Femur (tissue), 1 donor: ENCODE measurements at places on chromosomes 3 and 15.

DNA sequence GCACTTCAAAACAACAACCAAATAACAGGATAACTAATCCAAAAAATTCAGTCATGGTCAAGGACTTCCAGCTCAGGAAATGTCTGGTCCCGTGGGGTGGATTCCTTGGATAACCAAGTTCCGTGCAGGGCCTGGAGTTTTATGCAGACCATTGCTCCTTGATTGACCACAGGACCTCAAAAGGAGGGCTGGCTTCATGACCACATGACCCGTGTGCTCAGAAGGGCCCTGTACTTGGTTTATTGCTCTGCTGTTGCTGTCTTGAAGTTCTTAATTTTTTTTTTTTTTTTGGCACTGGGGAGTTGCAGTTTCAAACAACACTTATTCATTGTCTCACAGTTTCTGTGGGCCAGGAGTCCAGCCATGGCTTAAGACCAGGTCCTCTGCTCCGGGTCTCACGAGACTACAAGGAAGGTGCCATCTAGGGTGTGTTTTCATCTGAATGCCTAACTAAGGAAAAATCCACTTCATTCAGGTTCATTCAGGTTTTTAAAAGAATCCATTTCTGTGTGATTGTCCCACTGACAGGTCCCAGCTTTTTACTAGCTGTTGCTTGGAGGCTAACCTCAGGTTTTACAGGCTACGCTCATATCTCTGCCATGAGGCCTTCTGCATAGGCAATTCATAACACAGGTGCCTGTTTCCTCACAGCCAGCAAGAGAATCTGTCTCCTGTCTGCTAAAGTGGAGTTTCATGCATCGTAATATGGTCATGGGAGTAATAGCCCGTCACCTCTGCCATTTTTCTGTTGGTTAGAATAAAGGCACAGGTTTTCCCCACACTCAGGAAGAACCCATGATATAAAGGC is 65.3 kb downstream of the FLNB start:
- no peak for DNase-seq

GRCh38 chr3:170180079-170180907 is 1.2 kb downstream of the PHC3 start:
- no peak for DNase-seq

GRCh38 chr3:193347521-193348501 is 30.7 kb downstream of the ATP13A5 start:
- no peak for DNase-seq

DNA sequence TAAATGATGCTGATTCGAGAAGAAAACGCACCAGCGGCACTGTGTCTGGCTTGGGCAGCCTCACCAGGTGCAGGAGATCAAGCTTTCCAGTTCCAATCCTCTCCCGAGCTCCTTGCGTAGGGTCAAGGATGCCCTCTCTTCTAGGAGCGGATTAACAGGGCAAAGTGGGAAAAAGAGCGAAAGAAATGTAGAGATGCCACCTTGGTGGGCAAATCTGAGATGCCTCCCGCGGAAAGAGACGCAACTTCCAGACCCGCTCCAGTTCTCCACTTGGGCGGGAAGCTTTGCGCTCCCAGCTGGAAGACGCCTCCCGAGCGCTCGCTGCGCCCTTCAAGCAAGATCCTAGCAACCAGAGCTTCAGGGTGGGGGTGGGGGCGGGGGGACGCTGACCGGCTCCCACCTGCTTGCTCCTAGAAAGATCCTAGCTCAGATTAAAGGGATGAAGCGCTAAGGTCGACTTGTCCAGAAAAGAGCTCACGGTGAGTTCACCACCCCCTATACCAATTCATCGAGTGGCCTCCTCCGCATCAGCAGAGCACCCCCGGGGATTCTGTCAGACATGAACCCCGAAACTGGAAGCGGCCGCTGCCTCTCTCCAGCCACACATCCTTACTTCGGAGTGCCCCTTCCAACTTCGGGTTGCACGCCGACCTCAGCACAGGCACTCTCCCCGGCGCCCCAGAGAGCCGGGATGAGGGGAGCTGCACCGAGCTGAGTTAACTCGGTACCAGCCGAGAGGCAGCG is 769 bp downstream of the TAFA4 start:
- DNase-seq = no peak

DNA sequence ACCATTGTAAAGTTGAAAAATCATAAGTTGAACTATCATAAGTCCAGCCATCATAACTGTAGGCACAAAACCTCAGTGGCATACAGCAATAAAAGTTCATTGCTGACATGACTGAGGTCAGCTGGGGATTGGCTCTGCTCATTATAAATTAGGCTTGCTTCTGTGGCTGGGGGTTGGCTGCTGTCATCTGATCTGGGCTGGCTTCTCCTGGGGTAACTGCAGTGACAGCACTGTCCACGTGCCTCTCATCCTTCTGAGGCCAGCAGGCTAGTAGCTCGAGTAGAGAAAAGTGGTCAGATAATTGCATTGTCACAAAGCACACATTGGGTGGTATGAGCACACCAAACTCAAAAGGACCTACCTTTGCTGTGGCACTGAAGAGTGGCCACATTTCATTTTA is 31.3 kb downstream of the CMTM7 start:
- DNase-seq = peak; percentile 50

- no peak for DNase-seq
These were observed 22.8 kb upstream of the DENND6A start for GRCh38 chr3:57715686-57716085.

GRCh38 chr15:90681056-90681455 is 36.1 kb upstream of the BLM start:
- DNase-seq = no peak

GRCh38 chr3:136788154-136788553 is 30.8 kb upstream of the SLC35G2 start:
- DNase-seq = no peak

- DNase-seq = peak; percentile 62
These were observed 14.2 kb upstream of the CLEC3B start for GRCh38 chr3:45011756-45012508.

DNA sequence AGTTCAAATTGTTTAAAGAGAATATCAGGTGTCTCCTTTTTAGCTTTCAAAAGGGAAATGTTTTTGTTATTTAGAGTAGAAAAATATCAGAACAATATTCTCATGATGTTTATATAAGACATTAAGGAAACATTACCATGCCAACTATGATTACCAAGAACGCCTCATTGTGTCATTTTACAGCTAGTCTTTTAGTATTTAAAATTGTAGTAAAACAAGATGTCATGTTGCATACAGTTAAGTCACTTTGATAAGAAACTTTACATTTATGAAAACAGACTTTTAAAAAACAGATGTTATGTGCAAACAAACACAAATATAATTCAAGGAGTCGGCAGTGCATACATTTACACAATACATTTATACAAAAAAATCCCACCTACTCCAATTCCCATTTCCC is 4.4 kb downstream of the PLSCR4 start:
- DNase-seq = no peak

- no peak for DNase-seq
These were observed 361 bp upstream of the LCMT2 start for GRCh38 chr15:43330780-43331087.

DNA sequence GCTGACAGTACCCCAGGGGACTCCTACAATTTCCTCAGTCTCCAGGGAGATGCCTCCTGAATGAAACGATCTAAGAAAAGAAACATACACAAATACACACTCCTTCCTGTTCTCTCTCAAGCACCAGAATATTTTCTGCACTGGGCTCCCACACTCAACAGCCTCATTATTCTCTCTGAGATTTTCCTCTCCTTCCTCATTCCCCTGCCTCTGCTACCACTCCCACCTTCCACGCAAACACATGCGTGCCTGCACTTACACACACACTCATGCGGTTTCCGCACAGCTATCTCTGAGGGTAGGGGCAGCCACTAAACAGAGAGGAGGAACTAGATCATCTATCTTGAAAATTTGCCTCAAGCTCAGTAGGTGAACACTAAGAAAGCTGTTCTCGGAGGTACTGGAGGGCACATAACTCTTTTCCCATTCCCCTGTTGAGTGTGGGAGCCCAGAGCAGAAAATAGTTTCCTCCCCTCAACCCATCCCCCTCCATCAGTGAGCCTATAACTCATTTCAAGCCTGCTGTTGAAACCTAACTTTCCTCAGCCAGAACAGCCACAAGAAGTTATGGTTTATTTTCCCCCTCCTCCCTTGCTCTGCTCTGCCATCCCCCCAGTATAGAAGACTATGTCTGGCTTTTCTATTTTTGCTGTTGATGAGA is 30.5 kb upstream of the TIPARP start:
- DNase-seq = no peak

- DNase-seq = no peak
These were observed 243.6 kb downstream of the ZIC1 start for GRCh38 chr3:147652651-147653366.

DNA sequence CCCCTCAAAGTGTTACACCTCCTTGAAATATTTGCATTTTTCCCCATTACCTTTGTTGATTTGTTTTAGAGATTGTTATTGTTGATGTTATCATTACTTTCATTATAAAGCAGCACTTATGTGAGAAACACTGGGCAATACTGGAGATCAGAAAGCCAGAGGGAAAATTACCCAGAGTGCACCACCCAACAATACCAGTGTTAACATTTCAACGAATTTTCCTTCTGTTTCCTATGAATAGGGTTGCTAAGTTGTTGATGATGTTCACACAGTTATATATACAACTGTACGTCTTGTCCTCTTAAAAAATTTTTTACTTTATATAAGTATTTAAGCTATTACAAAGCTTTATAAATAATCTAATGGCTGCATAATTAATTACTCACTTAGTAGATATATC is 173.6 kb upstream of the UMPS start:
- no peak for DNase-seq

- no peak for DNase-seq
These were observed 320 bp upstream of the ACAN start for GRCh38 chr15:88802991-88803240.

- no peak for DNase-seq
These were observed 29.6 kb downstream of the SEC61A1 start for GRCh38 chr3:128081846-128082245.

GRCh38 chr3:177174607-177175170 is 22.6 kb downstream of the TBL1XR1 start:
- no peak for DNase-seq

DNA sequence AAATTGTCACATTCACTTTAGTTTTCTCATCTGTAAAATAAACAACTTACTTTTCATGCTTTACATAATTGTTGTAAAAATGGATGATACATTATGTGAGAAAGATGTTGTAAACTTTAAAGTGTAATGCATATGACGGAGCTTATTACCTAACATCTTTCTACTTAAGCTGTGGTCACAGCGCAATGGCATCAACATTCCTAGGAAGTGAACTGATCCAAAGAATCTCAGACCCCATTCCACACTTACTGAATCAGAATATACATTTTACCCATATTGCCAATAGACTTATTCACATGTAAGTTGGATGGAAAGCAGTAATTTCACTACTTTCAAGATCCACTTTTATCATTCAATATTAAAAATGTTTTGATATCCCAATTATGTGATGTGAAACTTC is 497.5 kb downstream of the FGF12 start:
- no peak for DNase-seq

GRCh38 chr3:177284383-177284881 is 87.2 kb upstream of the TBL1XR1 start:
- peak; percentile 45 for DNase-seq

DNA sequence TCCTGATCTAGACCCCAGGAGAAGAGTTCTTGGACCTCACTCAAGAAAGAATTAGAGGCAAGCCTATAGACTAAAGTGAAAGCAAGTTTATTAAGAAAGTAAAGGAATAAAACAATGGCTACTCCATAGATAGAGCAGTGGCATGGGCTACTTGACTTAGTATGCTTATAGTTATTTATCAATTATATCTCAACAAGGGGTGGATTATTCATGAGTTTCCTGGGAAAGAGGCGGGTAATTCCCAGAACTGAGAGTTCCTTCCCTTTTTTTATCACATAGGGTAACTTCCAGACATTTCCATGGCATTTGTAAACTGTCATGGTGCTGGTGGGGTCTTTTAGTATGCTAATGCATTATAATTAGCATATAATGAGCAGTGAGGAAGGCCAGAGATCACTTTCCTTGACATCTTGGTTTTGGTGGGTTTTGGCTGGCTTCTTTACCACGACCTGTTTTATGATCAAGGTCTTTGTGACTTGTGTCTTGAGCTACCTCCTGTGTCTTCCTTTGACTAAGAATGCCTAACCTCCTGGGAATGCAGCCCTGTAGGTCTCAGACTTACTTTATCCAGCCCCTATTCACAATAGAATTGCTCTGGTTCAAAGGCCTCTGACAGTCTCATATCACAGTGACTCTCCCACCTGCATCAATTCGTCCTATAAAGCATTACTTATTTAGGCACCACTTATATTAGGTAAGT is 35.3 kb upstream of the PLSCR2 start:
- DNase-seq = no peak

DNA sequence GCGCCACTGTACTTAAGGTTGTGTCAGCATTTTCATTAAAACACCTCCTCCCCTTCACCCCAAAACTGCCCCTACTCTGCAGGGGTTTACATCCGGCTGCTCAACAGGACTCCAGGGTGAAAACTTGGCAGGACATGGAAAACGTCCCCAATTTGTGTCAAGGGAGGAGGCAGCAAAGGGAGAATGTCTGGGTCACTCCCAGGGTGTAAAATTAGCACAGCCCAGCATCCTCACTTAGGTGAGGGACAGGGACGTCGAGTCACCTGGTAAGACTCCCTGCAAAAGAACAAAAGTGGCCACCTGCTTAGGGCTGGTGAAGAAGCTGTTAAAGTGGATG is 532.3 kb downstream of the FOXP1 start:
- DNase-seq = no peak

- DNase-seq = no peak
These were observed 545.7 kb downstream of the MCTP2 start for GRCh38 chr15:94777037-94777436.

DNA sequence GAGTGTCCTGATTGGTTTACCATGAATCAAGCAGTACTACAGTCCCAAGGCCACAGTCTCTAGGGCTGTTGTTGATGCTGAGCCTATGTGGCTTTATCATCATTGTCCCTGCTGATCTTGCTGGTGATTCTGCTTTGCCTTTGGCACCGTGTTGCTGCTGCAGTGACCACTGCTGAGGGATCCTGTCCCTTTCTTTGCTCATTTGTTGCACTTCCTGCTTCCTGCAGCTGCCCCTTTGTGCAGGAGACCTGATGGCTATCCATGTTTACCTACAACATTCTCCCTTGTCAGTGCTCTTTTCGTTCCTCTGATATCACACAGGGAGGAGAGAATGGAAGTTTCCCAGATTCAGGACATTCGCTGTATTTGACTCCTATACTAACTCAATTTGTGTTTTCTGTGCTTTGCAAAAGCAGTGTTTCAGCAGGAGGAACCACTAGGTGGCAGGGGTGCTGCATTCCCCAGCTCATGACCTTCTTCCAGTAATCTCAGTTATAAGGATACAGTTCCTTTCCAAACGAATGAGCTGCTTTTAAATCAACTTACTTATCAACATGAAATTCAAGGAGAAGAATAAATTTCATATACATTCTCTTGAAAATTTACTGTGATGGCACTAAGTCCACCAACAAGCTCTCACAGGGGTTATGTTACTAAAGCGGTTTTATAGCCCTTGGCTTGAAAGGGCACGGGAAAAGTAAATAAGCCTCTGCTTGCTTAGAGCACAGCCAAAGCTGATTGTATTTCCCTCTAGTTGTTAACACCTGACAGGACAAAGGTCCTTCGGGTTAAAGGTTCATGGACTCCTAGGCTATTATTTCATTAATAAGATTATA is 9.7 kb upstream of the THUMPD3 start:
- peak; percentile 79 for DNase-seq
